ENCODE measurements at places on chromosomes 7 and 10.

DNA sequence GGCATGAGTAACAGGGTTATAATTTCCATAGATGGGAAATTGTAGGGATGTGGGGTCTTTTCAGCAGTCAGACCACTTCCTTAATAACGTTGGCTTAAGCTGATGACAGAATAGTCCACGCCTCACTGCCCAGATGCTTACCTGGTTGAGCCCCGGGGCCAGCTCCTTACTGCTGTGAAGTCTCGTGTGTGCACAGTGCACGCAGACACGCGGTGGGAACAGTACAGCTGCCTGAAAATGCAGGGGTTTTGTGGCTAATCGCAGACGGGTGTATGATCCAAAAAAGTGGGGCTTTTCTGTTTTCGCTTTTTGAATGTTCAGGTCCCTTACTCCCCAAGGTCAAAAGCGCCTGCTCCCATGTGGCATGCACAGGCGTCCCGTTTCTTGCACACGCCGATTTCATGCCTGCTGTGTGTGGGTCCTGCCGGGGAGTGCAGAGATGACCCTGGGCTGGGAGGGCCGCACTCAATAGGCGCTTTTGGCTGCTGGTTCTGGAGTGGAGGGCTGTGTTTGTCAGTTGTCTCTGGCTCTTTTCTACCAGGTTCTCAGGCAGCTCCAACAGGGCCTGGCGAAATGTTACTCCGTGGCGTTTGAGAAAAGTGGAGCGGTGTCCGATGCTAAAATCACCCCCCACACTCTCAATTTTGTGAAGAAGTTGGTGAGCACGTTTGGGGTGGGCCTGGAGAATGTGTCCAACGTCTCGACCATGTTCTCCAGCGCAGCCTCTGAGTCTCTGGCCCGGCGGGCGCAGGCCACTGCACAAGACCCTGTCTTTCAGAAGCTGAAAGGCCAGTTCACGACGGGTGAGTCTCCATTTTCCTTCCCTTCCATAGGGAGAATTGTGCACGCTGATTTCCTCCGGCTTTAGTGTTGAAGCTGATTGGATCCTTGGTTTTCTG, 116.0 kb downstream of the TRRAP start:
- DNase-seq, result no peak

GRCh38 chr10:75395932-75396630, 5.5 kb downstream of the ZNF503 start:
- no peak for DNase-seq

DNA sequence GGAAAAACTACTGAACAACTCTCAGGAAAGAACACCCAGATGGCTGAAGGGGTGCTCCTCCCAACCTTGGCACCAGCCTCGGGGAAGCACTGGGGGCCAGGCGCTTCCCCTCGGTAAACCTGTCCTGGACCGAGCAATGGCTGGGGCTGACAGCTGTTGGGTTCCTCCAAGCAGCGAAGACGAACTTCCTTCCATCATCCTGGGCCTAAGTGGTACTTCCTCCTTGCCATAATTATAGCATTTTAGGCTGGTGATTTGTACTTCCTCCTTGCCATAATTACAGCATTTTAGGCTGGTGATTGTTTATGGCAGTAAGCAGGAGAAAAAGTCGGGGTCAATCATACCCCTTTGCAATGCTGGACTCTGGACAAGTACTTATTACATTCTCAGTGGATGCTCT, 69.3 kb downstream of the MYOF start:
- DNase-seq, result no peak

GRCh38 chr10:69965919-69966662, 86.6 kb upstream of the MACROH2A2 start:
- no peak for DNase-seq

- DNase-seq, result no peak
Measured at GRCh38 chr10:69802424-69803161, 887 bp downstream of the COL13A1 start.

- no peak for DNase-seq
Measured at GRCh38 chr10:88253-88652, 39.2 kb upstream of the TUBB8 start.

DNA sequence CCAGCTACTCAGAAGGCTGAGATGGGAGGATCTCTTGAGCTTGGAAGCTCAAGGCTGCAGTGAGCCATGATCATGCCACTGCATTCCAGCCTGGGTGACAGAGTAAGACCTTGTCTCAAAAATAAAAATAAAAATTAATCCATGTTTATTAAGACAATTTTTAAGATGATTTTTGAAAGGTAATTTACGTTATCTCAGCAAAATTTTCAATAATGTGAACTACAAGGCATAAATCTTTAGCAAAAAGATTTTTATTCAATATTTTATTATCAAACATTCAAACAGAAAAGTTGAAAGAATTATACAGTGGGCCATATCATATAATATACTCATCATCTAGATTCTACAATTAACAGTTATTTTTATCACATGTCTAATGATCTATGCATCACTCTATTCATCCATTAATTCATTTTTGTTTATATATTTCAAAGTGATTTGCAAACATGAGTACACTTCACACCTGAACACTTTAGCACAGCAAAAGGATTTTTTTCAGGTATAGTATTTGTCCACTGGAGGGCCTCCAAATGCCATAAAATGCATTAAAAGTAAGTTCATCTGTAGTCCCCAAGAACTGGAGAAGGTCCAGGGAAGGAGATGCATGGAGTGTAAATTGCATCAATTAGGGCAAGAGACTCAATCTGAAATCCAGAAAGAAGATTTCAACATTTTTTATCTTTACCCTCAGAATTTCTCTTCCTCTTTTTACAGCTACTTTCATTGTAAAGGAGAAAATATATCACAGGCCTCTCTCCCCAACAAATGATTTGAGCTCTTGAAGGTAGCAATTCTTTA, 38.6 kb upstream of the RSBN1L start:
- peak; percentile 18 for DNase-seq

DNA sequence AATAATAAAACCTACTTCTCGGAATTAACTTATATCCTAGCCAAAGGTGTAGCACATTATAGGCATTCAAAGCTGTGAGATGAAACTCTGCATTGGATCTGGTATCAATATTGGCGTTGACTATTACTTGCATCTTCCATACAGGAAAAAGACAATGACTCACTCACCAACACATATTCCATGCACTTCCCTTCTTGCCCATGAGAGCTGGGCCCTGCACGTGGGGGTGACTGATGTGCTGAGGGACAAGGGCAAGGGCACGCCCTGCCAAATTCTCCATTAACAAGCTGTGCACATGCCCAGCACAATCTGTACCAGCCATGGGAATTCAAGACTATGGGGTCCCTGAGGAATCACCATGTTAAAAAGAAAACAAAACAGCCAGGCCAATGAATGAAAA, 188.1 kb upstream of the PDE1C start:
- DNase-seq, result no peak

- DNase-seq, result no peak
Measured at GRCh38 chr7:17339139-17339538, 40.7 kb downstream of the AHR start.

DNA sequence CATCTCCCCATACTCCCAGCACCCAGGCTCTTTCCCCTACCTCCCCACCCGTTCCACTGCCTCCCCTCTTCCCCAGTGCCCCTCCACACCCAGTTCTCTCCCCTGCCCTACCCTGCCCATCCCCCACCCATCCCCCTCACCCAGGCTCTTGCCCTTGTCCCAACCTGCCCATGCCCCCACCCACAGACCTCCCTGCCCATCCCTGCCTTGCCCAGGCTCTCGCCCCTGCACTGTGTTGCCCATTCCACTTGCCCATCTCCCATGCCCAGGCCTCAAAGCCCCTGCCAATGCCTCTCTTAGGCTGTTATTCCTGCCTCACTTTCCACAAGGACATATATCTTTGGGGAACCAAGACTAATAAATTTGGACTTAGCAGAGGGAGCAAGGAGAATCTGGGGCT, 262.6 kb upstream of the CXCL12 start:
- DNase-seq, result no peak

GRCh38 chr10:90308223-90308622, 549.6 kb downstream of the HTR7 start:
- no peak for DNase-seq

- DNase-seq, result no peak
Measured at GRCh38 chr7:133688483-133689239, 435.8 kb downstream of the EXOC4 start.

DNA sequence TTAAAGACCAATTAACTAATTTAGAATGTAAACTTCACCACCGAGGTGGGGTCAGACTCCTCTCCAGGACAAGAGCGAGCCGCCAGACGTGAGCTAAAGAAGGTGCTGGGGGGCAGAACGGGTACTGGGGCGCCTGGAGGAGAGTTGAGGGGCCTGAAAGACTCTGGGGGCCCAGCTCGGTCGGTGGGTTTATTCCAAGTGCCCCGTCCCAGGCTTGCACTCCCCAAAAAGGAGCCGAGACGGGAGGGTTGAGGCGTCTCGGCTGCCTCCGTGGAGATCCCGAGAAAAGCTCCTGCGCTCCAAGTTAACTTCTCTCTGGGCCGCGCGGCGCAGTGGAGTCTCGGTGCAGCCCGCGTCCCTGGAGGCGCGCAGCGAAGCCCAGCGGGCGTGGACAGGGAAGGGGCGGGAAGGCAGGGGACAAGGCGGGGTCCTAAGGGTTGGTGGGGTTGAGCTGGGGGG, 553.3 kb downstream of the TFEC start:
- no peak for DNase-seq

DNA sequence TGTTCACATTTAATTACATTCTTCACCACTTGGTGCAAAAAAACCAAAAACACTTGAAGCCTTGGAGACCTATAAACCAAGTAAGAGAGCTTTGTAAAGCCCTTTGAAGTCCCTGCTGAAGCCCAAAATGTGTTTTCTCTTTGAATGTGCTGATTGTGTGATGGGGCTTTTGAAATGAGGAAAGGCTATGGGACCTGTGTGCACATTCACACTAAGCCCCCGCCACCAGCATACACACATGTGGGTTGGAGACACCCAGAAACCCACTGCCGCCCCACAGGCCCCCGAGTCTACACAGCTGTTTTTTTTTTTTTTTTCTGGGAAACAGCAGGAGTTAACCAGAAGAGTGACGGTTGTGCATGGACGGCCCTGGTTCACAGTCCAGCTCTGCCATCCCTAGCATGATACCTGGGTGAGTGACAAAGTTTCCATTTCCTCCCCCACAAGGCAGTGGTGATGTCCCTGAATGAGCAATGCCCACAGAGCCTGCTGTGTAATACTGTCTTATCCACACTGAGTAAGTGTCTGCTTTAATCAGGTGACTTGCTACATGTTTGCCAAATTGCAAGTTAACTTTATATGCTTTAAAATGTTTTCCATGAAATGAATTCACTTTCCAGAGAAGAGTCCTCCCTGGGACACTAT, 154.6 kb upstream of the GDF10 start:
- DNase-seq, result no peak

DNA sequence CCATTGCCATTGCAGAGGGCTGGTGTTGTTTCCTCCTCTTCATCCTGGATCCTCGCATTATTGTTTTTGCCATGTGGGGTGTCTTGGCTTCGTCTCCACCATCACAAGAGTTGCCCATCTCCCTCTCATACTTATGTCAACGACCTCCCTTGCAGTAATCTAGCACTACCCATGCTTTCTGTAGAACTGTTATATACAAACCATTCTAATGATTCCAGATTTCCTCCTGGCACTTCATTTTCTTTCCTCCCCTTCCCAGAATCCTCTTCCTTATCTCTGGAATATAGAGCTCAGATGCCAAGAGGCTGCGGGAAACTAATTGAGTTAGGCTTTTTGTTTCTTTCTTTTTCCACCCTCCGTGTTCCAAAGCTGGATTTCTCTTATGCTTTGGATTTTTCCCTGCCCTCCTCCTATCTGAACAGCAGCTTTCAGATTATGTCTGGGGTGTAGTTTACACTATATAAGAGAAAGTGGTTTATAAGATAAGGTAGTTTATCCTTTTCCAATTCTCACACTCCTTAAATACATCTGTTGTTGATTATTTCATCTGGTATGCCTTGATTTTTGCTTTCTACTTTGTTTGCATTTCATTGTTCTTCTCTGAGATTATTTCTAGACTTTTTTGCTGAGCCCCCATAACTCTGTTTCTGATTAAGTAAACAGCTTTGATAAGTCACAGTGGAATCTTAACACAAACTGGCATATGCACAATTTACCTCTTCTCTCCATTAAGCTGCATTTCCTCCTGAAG, 264.1 kb downstream of the BICC1 start:
- DNase-seq, result no peak

DNA sequence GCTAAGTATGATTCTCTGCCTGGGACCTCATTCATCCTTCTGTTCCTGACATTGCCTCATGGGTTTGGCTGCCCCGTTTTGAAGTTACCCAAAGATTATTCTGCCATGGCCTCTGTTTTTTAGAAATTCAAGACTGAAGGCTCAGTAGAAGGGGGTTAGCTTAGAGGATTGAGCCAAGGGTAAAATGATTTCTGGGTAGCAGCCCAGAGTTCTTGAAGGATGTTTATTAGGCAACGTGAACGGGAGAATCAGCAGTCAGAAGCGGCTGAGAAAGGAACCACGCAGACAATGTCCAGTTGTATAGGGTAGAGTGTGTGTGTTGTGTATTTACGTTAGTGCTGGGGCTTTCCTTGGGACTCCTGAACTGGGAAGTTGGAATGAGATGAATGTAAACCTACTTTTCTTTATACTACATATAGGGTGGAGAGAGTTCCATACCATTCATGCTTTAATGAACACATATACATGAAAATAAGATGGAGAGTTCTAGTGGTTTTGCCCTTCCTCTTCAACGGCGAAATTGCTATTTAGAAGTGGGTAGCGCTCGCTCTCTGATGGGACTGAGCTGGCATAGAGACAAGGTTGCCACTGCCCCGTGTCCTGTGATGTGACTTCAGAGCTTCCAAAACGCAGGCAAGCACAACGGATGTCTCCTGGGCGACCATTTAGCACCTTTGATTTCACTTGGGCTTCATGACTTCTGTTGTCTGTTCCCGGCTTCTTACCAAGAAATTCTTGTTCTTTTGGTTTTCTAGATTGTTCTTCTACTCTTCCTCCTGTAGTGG, 35.0 kb upstream of the IL15RA start:
- DNase-seq, result no peak

DNA sequence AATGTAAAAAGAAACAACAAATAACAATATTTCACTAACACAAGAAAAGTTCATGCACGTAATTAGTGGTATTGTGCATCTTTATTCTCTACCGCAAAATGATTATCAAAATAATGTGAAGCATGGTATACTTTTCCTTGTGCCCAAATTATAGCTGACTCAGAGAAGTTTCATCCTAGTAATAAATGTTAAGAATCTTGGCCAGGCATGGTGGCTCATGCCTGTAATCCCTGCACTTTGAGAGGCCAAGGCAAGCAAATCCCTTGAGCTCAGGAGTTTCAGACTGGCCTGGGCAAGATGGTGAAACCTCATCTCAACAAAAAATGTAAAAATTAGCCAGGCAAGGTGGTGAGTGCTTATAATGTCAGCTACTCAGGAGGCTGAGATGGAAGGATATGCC, 105.0 kb downstream of the KMT2C start:
- no peak for DNase-seq

DNA sequence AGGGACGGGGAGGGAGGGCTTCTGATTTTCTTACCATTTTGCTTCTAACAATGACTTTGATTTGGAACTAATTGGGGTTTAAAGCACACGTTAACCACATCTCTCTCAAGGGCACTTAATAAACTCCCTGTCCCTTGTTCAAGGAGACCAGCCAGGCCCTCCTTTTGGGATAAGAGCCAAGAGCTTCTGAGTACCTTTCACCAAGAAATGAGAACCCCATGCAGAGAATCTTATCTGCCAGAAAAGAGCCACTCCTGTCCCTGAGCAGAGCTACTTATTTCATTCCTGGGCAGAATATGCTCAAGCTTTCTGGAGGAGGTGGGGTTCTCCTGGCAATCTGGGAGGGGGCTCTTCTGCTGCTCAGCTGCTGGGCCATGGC, 574.6 kb downstream of the GALNT17 start:
- DNase-seq, result no peak
